CD4-positive, alpha-beta T cell treated with Interleukin-15 for 1 hour (primary cell): ENCODE measurements at places on chromosomes 2 and 18.

DNA sequence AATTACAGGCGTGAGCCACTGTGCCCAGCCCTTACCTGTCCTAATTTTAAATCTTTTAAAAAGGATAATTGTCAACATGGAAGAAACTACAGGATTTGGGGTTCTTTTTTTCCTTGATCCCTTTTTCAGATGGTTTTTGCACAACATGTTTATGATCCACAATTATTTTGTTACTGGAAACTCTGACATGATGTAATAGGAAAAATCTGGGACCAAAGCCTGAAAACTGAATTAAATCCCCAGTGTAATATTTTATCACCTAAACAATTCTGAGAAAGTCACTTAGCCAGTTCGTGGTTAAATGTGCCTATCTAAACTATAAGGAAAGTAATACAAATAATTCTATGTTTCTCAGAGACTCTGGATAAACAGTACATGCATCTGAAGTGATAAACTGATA is 1649.7 kb downstream of the LRP1B start:
- no peak for DNase-seq

- no peak for DNase-seq
Measured at GRCh38 chr2:42348113-42348805, 12.8 kb downstream of the COX7A2L start.

GRCh38 chr2:98078701-98079100 is 8.3 kb upstream of the VWA3B start:
- DNase-seq: no peak

- DNase-seq: no peak
Measured at GRCh38 chr2:119243621-119244020, 20.0 kb downstream of the STEAP3 start.

GRCh38 chr18:63161761-63162195 is 157.8 kb downstream of the BCL2 start:
- peak; percentile 89 for DNase-seq

GRCh38 chr2:163953390-163953907 is 217.6 kb upstream of the FIGN start:
- no peak for DNase-seq

DNA sequence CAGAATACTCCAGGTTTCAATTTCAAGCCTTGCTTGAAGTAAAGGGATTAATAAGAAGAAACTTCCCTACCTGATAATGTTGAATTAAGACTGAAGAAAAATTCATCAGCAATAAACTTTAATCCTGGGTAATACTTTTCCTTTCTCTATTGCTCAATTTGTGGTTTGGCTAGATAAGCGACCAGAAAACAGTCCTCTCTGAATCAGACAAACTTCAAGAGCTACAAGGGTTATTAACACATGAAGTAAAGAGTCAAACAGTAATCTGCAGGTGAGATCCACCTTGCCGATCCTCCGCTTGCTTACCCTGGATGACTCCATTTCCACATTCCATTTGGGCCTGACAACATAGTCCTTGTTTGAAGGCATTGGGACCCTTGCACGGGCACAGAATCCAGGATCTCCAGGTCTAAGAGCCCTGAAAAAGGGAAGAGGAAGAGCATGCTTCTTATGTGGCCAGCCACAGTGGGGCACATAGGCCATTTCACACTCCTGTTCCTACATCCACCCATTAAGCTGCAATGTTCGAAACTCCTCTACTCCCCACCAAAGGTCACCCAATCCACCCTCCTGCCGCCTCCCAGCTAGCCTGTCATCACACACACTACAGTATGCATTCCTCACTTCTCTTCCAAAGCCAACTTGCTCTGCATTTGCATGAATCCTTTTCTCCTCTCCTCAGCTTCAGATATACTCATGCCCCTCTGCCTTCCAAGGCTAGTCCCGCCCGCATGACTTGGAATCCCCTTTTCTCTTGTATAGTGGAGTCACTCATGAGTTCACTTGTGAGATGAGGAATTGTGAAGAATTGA is 39.8 kb downstream of the IWS1 start:
- DNase-seq: no peak

DNA sequence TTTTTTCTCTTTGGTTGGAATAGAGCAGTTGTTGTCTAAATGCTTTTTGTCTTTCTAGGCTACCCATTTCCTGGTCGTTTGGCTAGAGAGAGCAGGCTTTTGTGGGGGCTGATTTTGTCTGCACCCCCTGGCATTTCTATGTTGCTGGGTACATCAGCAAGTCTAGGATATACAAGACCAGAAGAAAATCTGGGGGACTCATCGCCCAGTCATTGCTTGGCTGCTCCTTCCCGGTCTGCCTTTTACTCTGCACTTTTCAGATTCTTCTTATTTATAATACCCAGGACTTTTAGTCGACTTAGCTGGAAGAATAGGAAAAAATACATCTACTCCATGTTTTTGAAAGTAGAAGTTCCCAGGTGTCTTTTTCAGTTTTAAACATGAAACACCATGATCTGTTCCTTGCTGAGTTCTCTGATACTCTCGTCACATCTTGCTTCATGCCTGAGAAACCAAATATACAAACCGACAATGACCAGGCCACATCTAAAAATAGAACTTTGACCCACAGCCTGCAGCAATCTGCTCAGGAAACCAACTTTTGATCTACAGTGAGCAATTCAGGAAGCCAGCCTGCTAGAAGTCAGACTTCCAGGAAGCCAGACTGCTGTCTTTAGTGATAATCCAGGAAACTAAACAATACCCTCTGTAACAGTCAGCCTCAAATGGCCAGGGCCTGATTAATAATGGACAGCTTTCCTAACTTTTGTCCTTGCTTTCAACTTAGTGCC is 163.8 kb upstream of the MEX3C start:
- DNase-seq: no peak

- no peak for DNase-seq
Measured at GRCh38 chr2:109117780-109118179, 11.2 kb upstream of the SH3RF3 start.

- DNase-seq: peak; percentile 58
Measured at GRCh38 chr2:127632592-127633489, 13.1 kb upstream of the GPR17 start.

DNA sequence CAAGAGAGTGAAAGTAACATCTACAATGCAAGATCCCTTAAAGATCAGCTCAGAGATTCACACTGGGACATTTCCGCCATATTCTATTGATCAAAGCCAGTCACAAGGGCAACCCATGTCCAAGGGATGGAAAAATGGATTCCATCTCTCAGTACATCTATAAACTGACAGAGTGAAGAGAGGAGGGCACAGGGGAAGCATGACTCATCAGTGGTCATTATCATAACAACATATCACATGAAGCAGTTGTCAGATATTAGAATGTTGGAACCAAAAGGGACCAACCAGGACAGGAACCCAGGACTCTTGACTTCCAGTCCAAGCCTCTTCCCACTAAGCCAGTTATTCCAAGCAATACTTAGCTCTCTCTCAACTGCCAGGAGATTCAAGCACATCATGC is 54.9 kb upstream of the IGFBP2 start:
- DNase-seq: no peak

GRCh38 chr2:142954493-142954892 is 77.0 kb downstream of the KYNU start:
- DNase-seq: no peak

- DNase-seq: no peak
Measured at GRCh38 chr2:12076810-12077209, 330.4 kb downstream of the LPIN1 start.

GRCh38 chr18:9902832-9903231 is 11.0 kb upstream of the VAPA start:
- DNase-seq: no peak
